ENCODE measurements at places on chromosomes 12 and 14.

- DNase-seq, result no peak
Measured at GRCh38 chr12:52689936-52690335, 9.7 kb upstream of the KRT1 start.

- peak; percentile 71 for DNase-seq
Measured at GRCh38 chr12:67647799-67648520, 585 bp upstream of the DYRK2 start.

- DNase-seq, result no peak
Measured at GRCh38 chr12:4719821-4720636, at the start of gene GALNT8. Gene GALNT8, plus strand, starts transcription at chr12:4720400. Its CDS starts 278 bp downstream, at chr12:4720678.

DNA sequence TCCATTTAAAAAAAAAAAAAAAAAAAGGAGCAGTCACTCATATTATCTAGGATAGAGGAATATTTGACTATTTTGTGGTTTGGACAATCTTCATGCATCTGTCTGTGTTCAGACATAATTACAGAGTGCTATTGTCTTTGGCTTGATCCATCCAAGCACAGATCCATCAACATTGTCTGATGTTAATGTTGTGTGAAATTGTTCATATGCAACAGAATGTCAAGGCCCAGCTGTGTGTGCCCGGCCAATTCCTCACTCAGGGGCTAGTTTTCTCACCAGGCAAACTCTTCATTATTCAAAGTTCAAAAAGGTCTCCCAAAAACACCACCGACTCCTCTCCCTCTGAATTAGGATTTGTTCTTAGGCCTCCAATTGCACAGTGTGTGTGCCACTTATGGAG is 324.9 kb upstream of the TMTC1 start:
- DNase-seq, result no peak

GRCh38 chr12:24719293-24719721 is 229.6 kb downstream of the BCAT1 start:
- DNase-seq, result no peak

DNA sequence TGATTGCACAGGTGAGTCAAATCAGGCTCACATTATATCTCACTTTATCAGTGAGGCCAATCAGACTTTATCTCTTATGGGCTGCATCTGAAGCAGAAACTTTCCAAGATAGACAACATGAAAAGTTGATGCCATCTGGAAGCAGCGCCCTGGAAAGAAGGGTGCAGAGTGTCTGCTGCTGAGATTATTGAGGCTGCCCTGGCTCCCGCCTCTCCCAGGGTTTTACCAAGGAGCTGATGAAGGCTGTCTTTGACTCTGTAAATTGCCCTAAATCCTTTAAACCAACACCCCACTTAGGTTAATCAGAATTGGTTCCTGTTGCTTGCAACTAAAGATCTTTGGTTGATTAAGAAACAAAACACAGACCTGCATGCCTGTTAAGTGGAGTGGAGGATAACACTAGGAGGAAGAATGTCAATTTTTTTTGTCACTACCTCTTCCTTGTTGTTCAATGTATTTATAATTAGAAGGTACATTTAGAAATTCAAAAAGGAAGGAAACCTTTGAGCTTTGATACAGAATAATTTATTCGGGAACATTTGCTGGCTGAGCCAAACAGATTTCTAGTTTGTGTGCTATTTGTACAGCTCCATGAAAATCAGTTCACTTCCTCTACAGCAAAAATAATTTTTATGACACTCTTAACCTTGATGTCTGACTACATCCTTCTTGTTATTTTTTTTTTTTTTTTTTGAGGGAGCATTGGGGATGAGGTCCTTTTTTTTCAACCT is 104.1 kb downstream of the VEZT start:
- DNase-seq, result no peak

DNA sequence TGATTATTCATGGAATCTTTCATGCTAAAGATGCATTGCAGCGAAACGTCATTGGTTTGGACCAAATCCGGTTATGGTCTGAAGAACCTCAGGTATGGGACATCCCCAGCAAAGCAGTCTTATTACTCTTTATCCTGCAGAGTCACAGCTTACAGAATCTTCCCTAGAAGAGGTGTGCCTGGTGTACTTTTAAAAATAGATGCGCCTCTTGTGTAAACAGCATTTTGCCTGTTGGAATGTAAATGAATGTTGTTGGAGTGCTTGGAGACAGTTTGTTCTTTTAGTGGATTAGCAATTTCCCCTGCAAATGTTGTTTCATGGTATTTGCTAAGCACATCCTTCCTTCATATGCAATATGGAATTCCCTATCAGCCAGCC is 242.5 kb downstream of the ZFP36L1 start:
- DNase-seq, result no peak

- DNase-seq, result no peak
Measured at GRCh38 chr12:129776977-129777667, 126.7 kb downstream of the TMEM132D start.

GRCh38 chr12:112833939-112834338 is 42.4 kb downstream of the RPH3A start:
- DNase-seq, result no peak

- DNase-seq, result no peak
Measured at GRCh38 chr12:33670284-33670683, 230.7 kb upstream of the SYT10 start.

- DNase-seq, result no peak
Measured at GRCh38 chr12:121748571-121749265, 36.2 kb downstream of the TMEM120B start.

DNA sequence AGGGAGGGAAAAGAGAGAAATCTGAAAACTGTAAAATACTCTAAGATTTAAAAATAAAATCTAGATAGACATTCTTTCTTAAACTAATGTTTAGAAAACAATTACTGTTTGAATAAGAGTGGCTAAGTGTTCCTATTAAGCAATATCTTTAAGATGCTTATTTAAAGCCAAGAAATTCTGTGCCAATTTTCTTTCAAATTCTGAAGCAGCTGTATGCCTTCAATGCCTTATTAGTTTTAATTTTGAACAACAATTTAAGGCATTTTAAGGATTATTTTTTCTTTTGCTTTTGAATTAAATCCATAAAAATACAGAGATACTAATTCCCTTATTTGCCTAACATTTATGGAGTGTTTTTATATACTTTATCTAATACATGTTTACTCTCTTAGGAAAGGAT is 50.3 kb upstream of the KITLG start:
- no peak for DNase-seq

DNA sequence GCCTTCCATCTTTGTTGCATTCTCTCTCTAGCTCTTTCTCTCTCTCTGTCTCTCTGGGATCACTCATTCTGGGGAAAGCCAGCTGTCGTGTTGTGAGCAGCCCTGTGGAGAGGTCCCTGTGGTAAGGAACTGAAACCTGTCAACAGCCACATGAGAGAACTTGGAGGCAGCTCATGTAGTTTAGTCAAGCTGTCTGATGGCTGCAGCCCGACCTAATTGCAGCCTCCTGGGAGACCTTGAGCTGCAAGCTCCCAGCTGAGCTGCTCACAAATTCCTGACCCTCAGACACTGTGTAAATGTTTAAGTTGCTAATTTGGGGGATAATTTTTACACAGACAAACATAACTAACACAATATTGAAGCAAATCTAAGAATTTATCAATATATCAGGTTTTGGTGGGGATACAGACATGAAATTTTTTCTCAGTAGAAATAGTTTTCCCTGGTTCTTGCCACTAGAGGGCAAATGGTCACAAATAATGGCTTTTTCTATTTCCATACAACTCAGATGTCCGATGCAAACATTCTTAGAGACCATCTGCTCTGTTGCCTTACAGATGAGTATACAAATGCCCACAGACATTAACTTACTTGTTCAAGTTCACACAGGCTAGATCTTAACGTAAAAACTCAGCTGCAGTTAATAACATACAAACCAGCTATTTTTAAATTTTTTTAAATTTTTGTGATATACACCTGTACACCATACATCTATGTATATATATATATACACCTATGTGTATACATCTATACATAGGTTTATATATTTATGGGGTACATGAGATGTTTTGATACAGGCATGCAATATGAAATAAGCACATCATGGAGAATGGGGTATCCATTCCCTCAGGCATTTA is 15.5 kb upstream of the KRR1 start:
- peak; percentile 69 for DNase-seq

- DNase-seq, result no peak
Measured at GRCh38 chr12:104763168-104763805, 194.8 kb downstream of the SLC41A2 start.

GRCh38 chr14:61620130-61620946 is 75.0 kb upstream of the HIF1A start:
- no peak for DNase-seq

- no peak for DNase-seq
Measured at GRCh38 chr12:17110316-17110715, 504.4 kb upstream of the LMO3 start.

GRCh38 chr14:79544698-79545070 is 666.6 kb downstream of the DIO2 start:
- no peak for DNase-seq

GRCh38 chr12:125492354-125493270 is 427.4 kb downstream of the AACS start:
- no peak for DNase-seq

- no peak for DNase-seq
Measured at GRCh38 chr12:116138364-116138763, 139.1 kb downstream of the MED13L start.

GRCh38 chr14:104722938-104723650 is 935 bp upstream of the ADSS1 start:
- DNase-seq, result no peak

DNA sequence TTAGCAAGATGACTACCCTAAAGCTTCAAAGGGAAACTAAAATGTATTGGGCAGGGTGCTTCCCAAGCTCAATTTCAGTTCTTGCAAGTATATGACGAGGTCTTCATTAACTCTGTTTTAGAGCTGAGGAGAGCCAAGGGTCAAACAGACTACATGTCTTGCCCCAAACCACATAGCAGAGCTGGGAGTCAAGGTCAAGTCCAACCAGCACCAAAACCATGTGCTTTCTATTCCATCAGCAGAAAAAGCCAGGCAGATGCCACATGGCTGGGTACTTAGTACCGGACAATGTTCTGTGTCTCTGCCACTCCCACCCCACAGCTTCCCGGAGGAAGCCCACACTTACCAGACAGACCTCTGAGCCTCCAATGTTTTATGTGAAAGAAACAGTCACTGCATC is 17.6 kb downstream of the NID2 start:
- DNase-seq, result no peak

DNA sequence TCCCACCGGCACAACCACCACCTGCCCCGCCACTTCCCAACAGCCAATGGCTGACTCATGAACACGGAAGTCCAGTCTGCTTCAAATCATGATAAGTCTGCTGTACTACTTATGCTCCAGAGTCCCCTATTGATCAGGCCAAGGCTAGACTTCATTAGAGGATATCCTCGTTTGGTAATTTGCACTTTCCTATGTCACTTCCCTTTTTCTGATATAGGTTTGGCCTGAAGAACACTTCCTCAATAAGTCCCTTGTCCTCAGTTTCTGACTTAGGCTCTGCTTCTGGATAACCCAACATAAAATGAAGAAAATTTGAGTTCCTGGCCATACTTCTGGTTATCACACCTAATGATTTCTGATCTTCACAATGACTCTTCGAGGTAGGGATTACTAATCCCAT is 45.3 kb downstream of the IFNG-AS1 start:
- no peak for DNase-seq

GRCh38 chr14:51846631-51847488 is 13.6 kb upstream of the GNG2 start:
- no peak for DNase-seq

DNA sequence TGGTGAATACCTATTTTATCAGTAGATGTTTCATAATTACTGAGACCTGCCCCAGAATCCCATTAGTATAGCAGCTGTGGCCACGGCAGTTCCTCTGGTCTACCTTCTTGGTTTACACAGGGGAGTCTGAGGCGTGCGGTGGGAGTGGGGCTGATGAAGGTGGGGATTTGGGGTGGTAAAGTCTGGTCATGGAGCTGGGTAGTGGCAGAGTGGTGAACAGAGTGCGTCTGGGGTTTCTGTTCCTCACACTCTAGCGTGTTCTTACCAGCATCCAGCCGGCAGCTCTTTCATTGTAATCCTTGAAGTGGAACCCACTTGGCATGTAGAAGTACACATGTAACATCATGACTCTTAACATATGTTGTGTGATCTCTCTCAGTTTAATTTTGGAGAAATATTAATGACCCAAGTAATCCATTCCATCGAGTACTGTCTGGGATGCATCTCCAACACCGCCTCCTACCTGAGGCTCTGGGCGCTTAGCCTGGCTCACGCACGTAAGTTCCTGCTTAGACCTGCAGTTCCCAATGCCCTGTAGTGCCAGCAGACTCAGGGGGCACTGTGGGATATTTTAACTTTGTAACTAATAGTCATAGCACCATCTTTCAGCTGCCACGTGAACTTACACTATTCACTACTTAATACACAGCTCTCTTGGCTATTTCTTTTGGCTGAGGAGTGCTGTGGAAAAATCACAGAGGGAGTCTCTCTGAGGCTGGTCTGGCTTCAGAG is 7.9 kb upstream of the DNAH10 start:
- no peak for DNase-seq

DNA sequence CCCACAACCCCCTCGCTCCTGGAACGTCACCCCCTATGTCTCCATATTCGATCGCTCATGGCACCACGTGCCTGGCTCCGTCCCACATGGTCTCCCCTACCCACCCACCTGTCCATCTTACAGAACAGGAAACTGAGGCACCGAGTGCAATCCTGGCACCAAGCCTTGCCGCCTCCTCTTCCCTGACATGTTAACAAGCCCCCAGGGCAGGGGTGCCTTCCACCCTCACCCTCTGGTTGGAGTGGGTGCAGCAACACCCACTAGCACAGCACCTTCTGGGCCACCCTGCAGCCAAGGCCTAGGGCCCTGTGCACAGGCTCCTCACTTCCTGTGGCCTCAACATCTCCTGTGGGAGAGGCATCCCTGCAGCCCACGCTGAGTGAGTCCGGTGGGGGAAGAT is 110.3 kb downstream of the RFLNA start:
- no peak for DNase-seq

- no peak for DNase-seq
Measured at GRCh38 chr12:262817-263216, at the start of gene SLC6A13. Gene SLC6A13, minus strand, starts transcription at chr12:262836. Its CDS starts 2,784 bp downstream, at chr12:260052.

DNA sequence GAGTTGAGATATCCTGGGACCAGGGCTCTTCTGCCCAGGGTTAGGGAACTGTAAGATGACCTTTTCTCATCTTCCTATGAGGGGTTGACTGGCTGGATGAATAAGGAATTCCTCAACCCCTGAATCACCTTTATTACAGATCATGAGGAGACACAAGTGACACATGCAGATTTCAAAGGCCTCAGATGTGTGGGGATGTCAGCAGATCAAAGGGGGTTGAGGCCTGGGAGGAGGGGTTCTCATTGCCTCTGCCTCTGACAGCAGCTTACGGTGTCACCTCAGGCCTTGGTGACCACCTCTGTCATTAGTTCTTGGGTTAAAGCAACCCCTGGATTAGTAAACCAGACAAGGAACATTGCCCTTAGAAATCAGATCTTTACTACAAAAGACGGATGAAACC is 2.1 kb upstream of the KRT72 start:
- no peak for DNase-seq

GRCh38 chr12:14810167-14810952 is 3.6 kb downstream of the SMCO3 start:
- no peak for DNase-seq
